ENCODE measurements at places on chromosomes 5 and 9.

DNA sequence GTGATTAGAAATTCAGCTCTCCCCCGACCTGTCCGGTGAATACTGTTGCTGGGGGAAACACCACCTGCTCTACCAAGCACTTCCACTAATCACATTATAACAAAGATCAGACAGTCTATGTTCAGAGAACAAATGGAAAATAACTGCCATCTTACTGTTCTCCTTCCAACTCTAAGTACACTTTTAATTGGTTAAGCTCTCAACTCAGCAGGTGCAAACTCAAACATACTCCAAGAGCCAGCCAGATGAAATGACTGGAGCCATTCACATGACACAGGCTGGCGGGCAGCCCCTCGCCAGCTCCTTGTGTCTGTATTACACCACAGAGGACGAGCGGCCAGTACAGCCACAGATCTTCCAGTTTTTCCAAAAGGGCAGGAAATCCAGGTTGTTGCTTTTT is 16.1 kb downstream of the LIFR start:
- DNase-seq: no peak

DNA sequence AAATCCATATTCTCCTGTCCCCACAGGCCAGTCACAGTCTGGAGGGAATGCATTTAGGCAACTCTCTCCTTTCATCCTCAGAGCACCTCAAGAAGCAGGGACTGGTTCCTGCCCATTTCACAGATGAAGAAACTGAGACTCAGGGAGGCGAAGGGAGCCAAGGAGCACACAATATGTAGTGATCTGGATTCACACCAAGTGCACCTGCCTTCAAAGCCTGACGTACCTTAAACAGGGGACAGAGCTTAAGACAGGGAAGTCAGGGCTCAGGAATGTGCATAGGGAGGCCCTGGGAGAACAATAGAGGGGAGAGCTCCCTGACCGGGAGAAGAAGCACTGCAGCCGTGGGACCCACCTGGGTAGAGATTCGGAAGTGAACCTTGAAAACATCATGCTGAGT is 83.0 kb downstream of the GABBR2 start:
- no peak for DNase-seq

DNA sequence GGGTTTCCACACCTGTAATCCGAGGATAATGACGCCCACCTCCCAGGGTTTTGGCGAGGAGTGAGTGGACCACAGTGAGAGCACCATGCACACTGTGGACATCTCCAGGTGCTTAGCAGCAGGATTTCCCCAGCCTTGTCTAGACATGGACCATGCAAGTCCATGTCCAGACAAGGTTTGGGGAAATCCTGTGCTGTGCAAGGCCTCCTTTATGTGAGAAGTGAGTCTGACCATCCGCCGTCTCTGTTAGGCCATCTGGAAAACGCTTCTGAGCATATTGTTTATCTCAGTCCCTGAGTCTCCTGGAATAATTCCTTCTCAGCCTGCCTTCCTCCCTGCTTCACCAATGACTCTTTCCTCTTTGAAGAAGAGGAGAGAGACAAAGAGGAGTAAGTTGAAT is 26.2 kb upstream of the TNFAIP8 start:
- no peak for DNase-seq

DNA sequence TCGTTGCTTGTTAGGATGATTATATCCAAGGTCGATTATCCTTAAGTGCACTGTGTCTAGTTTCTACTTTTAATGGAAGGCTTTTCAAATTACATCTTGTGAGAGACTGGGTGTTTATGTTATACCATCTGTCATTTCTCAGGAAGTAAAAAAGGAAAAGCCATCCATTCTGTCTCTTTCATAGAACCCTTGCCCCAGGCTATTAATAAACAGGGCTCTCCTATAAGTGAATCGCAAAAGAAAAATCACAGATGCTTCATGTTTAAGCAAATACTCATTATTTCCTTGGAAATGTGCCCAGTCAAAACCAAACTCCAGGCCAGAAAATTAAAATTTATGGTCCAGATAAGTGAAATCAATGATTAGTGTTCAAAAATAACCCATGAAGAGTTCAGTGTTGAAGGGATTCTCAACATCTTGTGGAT is 58.1 kb downstream of the STARD4 start:
- no peak for DNase-seq

DNA sequence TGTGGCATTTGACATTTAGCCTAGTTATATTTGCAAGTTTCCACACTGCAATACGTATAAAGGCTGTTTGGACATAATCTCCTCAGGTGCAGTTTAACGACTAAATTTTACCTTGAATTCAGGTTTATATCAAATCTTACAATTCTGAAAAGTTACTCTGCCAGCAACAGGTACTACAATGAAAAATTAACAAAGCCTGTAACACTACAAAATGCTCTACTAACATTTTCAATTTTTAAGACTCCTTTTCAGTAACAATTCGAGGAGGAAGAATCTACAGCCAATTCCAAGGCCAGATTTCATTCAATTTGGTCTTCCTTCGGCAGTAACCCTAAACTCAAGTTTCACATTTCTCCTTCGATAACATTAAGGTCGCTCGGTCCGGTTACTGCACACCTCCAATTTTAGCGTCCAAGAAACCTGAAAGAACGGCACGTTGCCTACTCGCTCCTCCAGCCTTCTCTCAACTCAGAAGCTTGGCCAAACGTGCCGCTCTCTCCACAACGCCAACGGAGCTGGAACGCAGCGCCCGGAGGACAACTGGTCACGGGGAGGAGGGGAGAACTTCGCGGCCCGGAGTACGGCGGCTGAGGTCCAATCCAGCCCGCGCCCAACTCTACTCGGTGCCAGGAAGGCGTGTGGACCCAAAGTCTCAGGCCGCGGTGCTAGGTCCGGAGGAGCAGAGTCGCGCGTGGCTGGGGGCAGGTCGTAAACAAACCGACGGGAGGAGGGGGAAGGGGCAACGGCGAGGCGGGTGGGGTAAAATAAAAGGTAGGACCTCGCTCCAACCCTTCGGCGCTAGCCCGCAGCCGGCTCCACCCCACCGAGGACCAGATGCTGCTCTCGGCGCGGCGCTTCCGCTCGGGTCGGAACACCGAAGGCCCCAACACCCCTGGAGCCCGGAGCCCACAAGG is 681 bp downstream of the FNIP1 start:
- DNase-seq: no peak

GRCh38 chr9:132150256-132150655 is 11.6 kb upstream of the NTNG2 start:
- DNase-seq: no peak

DNA sequence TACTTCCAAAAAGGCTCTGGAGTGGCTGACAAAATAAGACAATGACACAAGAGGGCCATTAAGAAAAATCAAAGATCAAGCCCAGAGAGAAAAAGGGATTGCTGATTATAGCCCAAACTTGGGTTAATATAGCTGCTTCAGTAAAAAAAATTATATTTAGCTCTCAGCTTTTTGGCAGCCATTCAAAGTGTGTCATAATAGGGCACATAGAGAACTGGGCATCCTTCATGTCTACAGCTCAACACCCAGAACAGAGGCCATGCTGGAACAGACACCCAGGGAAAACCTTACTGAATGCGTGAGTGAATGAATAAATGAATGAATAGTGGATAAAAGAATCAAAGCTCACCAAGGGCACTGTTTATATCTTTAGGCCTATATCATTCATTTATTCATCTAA is 110.1 kb downstream of the SLIT3 start:
- no peak for DNase-seq

DNA sequence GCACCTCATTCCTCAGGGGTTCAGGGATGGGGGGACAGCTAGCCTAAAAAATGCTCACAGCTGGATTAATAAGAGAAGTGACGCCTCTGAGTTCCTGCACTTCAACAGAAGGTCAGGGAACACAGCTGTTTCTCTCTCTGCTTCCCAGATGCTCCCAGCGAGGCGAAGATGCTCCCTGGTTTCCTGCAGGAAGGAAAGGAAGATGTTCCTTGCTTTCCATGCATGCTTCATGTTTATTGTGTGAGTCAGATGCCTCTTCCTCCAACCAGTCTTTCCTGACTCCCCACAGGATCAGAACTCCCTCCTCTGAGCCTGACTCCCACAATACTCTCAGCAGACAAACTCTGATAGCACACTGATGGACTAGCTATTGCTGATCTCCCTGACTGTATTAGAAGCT is 71.9 kb downstream of the MFAP3 start:
- DNase-seq: no peak

DNA sequence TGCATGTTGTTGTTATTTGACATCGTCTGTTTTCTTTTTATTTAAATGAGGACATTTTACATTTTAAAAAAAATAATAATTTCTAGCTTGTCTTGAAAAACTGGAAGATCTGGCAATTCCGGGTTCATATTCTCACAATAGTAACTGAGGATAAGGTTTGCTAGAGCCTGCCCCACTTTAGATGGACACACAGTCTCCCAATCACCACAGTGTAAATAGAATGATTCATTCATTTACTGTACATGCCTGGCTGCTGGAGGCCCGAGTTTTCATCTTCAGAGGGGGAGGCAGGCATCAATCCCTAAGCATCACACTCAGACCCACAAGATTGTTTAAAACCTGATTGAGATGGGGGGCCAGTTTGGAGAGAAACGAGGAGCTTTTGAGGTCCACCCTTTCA is 2039.7 kb upstream of the WWC1 start:
- no peak for DNase-seq

GRCh38 chr5:54653956-54654614 is 136.5 kb downstream of the SNX18 start:
- no peak for DNase-seq

DNA sequence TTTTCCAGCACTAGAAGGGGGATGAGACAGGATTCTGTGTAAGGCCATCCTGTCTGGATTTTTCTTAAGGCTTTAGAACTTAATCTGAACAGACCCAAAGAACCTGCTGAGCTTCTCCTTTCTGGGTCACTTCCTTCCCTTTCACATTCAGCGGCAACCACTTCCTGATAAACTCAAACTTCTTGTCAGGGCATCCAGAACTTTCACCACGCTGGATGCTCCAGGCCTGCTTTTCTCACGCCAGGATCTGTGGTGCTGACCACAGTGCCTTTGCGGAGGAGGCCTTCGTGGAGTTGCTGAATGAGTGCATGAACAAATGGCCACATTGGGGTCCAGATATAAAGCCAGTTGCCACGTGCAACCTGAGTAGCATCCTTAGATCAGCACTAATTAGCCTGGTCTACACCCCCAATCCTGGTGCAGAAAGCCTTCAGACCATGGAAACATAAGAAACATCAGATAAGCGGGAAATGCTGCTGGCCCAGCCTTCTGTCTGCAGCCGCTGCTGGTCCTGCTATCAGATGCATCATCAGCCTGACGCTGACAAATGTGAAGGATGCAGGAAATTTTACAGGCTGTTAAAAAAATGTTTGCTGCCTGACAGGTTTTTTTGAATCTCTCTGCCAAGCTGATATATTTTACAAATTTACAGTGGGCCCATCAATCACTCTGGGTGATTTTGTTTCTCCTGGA is 75.3 kb upstream of the BARHL1 start:
- no peak for DNase-seq

DNA sequence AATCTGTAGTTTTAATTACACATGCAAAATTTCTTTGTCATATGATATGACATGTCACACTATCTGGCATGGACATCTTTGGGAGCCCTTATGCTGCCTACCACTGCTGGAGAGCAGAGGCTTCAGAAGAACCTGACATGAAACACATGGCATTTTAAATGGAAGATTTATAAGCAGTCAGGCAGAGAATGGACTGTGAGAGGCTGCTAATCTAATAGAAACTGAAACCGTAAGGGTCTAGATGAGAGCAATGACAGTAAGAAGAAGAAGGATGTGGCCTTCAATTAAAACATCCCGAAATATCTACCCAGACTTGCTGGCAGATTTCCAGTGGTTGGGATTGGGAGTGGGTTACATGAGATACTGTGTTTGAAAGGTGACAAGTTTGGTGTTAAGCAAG is 149.8 kb downstream of the MACIR start:
- no peak for DNase-seq

- no peak for DNase-seq
These were observed 317.6 kb upstream of the KLF4 start for GRCh38 chr9:107807183-107807582.

- DNase-seq: no peak
These were observed 2.0 kb downstream of the GALNT12 start for GRCh38 chr9:98809311-98810101.

DNA sequence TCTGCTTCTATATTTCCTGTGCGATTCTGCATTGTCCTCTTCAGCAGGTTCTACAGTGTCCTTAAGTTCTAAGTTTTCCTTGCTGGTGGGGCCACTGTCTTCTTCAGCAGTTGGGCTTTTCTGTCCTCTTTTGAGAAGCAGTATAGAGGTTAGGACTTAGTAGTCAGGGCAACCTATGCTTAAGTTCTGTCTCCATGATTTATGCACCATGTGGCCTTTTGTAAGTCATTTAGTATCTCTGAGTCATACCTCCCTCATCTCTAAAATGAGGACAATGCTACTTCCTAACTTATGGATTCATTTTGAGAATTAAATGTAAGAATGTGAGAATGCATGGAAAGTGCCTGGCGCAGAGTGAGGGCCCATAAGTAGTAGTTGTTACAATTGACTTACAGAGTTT is 46.8 kb downstream of the GRIN3A start:
- DNase-seq: no peak

DNA sequence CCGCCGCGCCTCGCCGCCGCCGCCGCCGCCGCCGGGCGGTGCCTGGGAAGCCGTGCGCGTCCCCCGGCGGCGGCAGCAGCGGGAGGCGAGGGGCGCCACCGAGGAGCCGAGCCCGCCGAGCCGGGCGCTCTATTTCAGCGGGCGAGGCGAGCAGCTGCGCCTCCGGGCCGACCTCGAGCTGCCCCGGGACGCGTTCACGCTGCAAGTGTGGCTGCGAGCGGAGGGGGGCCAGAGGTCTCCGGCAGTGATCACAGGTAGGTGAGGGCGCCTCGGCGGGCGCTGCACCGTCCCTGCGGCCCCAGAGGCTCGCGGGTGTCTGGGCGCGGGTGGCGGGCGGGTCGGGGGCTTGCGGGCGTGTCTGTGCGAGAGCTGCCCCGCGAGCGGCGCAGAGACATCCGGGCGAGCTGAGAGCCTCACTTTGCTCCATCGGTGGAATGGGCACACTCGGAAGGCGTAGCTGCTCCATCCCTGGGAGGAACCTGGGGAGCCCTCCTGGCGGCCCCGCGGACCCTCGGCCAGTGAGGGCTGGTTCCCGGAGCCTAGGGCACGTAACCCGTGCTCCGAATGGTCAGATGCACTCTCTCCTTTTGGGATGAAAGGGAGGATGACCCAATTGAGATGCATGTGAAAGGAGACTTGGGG is 864 bp downstream of the PAPPA start:
- DNase-seq: no peak

DNA sequence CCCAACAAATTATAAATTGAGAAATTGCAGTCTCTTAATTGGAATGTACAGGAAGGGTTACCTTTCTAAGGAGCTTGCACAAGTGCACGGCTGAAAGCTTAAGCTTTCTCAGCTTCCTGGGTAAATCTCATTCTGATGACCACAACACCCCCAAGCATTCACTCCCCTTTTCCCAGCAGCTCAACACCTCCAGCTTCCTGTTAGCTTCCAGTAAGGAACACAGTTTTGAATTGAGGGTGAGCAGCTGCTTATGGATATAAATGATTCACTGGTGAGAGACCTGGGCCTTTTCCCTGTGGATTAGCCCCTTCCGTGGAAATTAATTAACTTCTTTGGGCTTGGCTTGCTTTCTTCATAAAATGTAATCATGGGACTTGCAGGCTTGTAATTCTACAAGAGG is 101.2 kb downstream of the SLC28A3 start:
- no peak for DNase-seq

All from caudate nucleus (tissue), 63 donors.